ENCODE measurements at places on chromosomes 6 and 20. TPM values are rescaled to one million over a fixed set of nuclear protein-coding genes. Genes with fewer than 3 reads are reported as not detected.

SNAP91 gene
- total RNA-seq = 1.3 TPM

ARMH2 gene
- total RNA-seq = not detected

PPIL6 gene
- 3.1 TPM for total RNA-seq

DEFB124 gene
- not detected for total RNA-seq

PACRG gene
- total RNA-seq = 7.8 TPM

BNIP5 gene
- 0.33 TPM for total RNA-seq

CGA gene
- not detected for total RNA-seq

MYCT1 gene
- total RNA-seq = 3.9 TPM

PXMP4 gene
- total RNA-seq = 5.2 TPM

SLC25A27 gene
- 36.8 TPM for total RNA-seq

MYBL2 gene
- total RNA-seq = 3.6 TPM

ADGRG6 gene
- total RNA-seq = 38.6 TPM

KIAA1755 gene
- 0.78 TPM for total RNA-seq

AGPAT4 gene
- total RNA-seq = 1.3 TPM
